ENCODE measurements at places on chromosomes 3 and 15.
A peak's percentile ranks its signal among the peaks of the same experiment; 100 is the strongest.

- H3K4me1 ChIP-seq: peaks cover 78% of the 10 kb centered on the region
- peaks cover 3% of the 10 kb centered on the region for H3K36me3 ChIP-seq
- peak overlapping the region; percentile 69 for H3K4me3 ChIP-seq
- peak; percentile 97 for DNase-seq
Observed at GRCh38 chr3:50246517-50246954, 10.5 kb downstream of the GNAI2 start.

- no peak overlapping the region for H3K4me3 ChIP-seq
- no peak overlapping the region for H3K27ac ChIP-seq
- no peaks in the 10 kb centered on the region for H3K27me3 ChIP-seq
- DNase-seq: no peak
- peaks cover 21% of the 10 kb centered on the region for H3K4me1 ChIP-seq
- H3K36me3 ChIP-seq: no peaks in the 10 kb centered on the region
Observed at GRCh38 chr3:31934866-31935265, 46.2 kb downstream of the OSBPL10 start.

DNA sequence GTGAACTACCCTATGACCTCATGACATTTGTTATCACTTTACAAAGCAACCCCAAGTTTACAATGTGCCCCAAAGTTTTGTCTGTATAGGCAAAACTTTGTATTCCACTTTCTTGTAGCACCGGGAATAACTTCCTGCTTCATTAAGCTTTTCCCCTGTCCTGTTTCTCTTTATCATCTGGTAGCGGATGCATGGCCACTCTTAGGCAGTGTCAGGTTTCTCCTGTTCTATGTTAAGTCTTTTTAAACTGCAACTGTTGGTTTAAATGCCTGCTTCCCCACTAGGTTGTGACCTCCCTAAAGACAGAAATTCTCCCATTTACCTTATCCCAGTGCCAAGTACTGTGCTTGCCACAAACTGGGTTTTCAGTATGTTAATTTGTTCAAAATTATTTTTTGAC, 433.6 kb upstream of the DPH6 start:
- H3K4me1 ChIP-seq: peaks cover 14% of the 10 kb centered on the region
- no peaks in the 10 kb centered on the region for H3K36me3 ChIP-seq
- no peak overlapping the region for H3K4me3 ChIP-seq
- no peaks in the 10 kb centered on the region for H3K27me3 ChIP-seq
- H3K27ac ChIP-seq: no peak overlapping the region

- no peak overlapping the region for H3K4me3 ChIP-seq
- DNase-seq: no peak
- H3K27ac ChIP-seq: no peak overlapping the region
Observed at GRCh38 chr15:82110144-82110543, 64.3 kb upstream of the MEX3B start.

DNA sequence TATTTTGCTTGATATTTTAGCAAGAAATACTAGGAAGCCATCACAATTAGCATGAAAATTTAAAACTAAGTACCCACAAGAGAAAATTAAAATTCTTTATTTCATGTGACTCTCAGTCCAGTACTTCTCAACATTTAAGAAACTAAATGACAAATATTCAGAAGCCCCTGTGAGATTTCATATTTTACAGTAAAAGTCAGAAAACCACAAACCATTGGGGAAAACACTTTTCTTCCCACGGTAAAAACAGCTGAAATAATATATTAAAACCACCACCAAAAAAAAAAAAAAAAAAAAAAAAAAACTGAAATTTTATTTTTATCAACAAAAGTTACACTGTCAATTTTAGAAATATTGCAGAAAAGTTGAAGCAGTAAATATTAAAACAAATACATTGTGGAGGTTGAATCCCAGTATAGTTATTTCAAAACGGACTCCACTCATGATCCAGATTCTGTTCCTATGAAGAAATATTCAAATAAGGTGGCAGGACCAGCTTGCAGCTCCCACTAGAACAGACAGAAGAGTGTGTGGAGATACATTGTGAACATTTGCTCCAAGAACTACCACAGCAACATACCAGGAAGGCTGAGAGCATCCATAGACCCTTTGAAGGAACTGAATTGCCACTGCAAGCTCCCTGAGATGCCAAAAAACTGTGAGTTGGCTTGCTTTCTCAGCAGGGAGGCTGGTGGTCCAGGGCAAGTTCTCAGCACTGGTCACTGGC, 308.2 kb downstream of the CTNNB1 start:
- H3K4me1 ChIP-seq: peaks cover 17% of the 10 kb centered on the region
- DNase-seq: no peak
- H3K27me3 ChIP-seq: no peaks in the 10 kb centered on the region

DNA sequence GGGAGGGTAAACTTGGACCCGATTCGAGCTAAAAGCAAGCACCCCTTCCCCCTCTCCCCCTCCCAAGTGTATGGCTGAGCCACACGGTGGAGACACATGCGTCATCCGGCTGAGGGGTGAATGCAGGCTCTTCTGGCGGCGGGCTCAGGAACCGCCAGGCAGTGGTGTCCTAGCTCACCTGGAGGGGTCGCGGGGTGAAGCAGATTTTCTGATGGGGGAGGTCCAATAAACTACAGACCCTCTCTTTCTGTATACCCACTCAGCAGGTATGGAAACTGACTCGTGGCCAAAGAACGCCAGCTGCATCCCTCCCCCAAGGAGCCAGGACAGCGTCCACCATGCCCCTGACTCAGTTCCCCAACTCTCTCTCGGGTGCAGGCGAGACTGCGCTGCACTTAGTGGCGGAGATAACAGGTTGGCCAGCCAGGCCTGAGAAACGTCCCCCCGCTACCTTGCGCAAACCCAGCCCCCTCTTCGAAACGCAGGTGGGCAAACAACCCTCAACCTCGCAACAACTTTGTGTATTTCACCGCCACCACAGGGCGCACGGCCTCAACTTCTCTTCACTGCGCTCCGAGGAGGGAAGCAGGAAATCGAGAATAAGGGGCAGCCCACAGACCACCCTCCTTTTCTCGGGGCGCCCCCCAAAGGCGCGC, 1.3 kb downstream of the MAGI1 start:
- H3K27me3 ChIP-seq: no peaks in the 10 kb centered on the region
- no peak for DNase-seq
- peaks cover 58% of the 10 kb centered on the region for H3K4me1 ChIP-seq
- H3K4me3 ChIP-seq: peak overlapping the region; percentile 98
- H3K27ac ChIP-seq: peak overlapping the region; percentile 10
- peaks cover 4% of the 10 kb centered on the region for H3K36me3 ChIP-seq

DNA sequence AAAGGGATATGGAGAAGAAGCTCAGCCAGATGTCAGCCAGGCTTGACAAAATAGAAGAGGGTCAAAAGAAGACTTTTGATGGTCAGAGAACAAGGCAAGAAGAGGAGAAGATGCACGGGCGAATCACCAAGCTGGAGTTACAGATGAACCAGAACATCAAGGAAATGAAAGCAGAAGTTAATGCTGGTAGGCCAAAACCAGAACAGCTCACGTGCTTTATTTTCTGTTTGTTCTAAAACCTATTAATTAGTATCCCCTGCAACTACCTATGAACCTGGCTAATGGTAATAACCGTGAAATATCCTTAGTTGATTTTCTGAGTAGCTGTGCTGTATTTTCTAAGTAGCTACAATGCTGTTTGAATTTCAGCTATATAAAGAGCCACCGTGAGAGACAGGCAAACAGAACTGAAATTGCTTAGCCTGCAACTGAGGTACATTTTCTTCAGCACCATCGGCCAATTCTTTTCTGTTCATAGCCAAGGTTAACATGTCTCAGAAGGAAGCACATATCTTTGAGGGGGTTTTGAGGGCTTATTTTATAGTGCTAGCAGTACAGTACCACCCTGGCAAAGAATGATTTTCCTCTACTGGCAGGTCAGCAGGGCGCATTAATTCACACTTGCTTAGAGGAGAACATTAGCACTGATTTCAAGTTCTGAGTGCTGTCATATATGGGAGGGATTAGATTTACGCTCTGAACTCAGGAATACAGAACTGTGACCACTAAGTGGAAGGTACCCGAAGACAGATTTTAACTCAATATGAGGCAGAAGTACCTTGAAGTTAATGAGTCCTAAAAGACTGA, 78.9 kb downstream of the FAM81A start:
- no peaks in the 10 kb centered on the region for H3K36me3 ChIP-seq
- no peak for DNase-seq
- H3K4me1 ChIP-seq: no peaks in the 10 kb centered on the region
- peaks cover 18% of the 10 kb centered on the region for H3K27me3 ChIP-seq
- no peak overlapping the region for H3K27ac ChIP-seq

GRCh38 chr15:91255670-91256192, 155.7 kb downstream of the SV2B start:
- no peaks in the 10 kb centered on the region for H3K4me1 ChIP-seq
- H3K4me3 ChIP-seq: no peak overlapping the region
- no peaks in the 10 kb centered on the region for H3K27me3 ChIP-seq
- H3K27ac ChIP-seq: no peak overlapping the region
- no peaks in the 10 kb centered on the region for H3K36me3 ChIP-seq
- DNase-seq: no peak
